ENCODE measurements at places on chromosomes 4 and X.

DNA sequence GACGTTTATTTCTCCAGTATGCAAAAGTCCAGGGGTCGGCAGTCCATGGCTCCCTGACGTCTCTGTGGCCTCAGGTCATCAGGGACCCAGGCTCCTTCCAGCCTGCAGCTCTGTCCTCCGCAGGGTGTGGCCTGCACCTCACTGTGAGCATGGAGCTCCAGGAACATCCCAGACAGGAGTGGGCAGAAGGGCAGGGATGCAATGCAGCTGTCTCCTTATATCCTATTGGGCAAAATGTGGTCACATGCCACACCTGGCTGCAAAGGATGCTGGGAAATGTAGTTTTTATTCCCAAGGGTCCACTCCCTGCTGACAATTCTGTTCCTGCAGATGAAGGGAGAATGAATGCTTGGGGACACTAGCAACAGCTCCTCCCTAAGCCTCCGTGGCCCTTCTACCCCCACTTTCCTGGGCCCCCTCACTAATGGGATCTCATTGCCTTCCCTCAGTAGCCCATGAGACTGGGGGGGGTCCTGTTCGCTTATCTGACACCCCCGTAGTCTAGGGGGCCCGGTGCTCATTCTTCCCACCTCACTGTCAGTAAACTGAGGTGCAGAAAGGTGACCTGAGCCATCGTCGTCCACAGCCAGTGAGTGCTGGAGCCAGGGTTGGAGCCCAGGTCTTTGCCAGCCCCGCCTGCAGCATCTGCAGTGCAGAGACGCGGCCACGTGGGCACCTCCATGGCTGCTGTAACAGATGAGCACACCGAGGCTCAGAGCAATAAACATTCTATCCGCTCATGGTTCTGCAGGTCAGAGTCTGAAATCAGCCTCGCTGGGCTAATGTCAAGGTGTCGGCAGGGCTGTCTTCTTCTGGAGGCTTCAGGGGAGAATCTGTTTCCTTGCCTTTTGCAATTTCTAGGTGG is 5.9 kb upstream of the GRPEL1 start:
- no peak for DNase-seq

DNA sequence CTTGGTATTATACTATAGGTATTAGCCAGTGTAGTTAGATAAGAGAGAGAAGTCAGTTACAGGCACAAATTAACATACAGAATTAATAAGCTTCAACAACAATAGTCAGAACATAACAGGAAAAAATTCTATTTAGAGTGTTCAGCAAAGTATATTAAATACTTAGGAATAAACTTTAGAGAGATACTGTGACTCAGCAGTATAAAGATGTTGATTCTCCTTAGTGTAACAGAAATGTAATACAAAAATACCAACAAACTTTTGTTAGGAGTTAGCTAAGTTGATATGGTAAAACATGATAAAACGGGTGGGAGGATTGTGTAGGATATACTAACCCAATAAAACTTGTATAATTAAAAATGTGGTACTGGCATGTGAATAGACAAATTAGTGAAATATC is 154.3 kb downstream of the DIPK2B start:
- DNase-seq = no peak

DNA sequence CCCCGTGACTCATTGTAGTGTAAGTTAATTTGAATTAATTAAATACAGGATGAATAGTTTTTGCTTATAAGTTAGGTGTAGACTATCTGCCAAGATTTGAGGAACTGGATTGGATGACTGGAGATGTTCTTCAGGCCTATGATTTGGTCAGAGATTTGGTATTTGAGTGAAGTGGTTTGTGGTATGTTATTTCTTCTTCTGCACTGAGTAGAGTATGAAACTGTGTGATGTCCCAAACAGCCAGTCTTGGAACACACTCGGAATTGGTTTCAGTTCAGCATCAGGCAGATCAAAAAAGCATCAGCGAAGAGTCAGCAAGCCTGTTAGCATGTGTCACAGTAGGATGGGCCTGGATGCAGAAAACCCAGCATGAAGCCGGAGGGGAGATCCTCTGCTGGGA is 294.1 kb downstream of the ARHGAP10 start:
- no peak for DNase-seq

DNA sequence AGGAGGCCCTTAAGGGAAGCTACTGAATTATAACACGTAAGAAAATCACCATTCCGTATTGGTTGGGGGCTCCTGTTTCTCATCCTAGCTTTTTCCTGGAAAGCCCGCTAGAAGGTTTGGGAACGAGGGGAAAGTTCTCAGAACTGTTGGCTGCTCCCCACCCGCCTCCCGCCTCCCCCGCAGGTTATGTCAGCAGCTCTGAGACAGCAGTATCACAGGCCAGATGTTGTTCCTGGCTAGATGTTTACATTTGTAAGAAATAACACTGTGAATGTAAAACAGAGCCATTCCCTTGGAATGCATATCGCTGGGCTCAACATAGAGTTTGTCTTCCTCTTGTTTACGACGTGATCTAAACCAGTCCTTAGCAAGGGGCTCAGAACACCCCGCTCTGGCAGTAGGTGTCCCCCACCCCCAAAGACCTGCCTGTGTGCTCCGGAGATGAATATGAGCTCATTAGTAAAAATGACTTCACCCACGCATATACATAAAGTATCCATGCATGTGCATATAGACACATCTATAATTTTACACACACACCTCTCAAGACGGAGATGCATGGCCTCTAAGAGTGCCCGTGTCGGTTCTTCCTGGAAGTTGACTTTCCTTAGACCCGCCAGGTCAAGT is 6.9 kb upstream of the MSANTD1 start:
- DNase-seq = no peak

DNA sequence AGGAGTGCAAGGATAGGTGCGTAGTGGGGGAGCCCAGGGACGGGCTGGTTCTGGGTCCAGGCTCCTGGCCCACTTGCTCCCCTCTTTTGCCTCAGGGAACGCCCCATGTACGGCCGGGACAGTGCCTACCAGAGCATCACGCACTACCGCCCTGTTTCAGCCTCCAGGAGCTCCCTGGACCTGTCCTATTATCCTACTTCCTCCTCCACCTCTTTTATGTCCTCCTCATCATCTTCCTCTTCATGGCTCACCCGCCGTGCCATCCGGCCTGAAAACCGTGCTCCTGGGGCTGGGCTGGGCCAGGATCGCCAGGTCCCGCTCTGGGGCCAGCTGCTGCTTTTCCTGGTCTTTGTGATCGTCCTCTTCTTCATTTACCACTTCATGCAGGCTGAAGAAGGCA is 1.7 kb downstream of the EMD start:
- DNase-seq = no peak

DNA sequence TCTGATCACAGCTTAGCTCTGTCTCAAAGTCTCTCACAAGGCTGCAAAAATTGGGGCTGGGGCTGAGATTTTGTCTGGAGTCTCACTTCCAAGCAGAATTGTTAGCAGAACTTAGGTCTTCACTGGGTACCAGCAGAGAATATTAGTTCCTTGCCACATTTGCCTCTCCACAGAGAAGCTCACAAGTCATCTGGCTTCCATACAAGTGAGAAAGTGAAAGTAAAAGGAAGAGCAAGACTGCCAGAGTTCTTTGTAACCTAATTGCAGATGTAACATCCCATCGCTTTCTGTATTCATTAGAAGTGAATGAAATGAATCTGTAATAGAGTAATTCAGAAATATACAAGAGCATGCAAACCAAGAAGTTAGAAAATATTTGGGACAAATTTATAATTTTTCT is 624.1 kb upstream of the GNPDA2 start:
- no peak for DNase-seq

GRCh38 chrX:134338527-134338926 is 101.5 kb downstream of the CCDC160 start:
- DNase-seq = no peak

- no peak for DNase-seq
These were observed 963.1 kb downstream of the RPA4 start for GRCh38 chrX:97846718-97847237.

DNA sequence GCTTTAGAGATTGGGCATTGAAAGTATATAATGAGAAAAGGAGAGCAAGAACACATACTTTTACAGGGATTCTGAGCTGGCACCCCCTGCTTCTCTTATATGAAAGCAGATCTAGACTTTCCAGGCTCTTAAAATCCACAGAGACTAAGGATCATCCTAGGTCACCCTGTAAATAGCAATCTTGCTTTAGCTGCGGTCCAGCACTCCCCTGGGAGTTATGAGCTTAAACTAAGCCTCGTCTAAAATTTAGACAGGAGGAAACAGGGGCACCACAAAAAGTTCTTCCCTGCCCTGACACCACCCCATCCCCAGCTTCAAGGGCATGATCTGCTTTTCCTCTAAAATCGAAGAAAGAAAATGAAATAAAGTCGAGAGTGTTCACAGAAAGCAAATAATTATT is 143.3 kb upstream of the KCNIP4 start:
- no peak for DNase-seq

DNA sequence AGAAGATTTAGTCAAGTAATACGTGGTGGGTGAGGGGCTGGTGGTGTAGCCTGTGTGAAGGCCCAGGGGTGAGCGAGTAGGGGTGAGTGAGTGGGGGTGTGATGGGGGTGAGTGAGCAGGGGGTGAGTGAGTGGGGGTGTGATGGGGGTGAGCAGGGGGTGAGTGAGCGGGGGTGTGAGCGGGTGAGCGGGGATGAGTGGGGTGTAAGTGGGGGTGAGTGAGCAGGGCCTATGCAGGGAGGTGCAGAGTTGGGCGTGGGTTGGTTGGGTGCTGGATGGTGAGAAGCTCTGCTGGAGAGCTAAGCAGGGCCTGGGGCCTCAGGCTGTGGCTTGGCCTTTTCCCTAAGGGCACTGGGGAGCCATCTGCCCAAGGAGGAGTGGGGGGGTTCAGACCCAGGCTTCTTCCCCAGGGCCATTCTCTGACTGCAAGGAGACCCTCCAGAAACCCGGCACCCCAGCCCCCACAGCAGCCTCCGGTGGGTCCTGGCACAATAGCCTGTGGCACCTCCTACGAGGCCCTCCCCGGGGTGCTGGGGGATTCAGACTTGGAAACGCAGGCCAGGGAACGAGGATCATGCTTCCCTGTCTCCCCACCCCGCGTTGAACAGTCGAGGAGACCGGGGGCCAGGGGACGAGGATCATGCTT is 30.4 kb downstream of the SH3TC1 start:
- DNase-seq = no peak

DNA sequence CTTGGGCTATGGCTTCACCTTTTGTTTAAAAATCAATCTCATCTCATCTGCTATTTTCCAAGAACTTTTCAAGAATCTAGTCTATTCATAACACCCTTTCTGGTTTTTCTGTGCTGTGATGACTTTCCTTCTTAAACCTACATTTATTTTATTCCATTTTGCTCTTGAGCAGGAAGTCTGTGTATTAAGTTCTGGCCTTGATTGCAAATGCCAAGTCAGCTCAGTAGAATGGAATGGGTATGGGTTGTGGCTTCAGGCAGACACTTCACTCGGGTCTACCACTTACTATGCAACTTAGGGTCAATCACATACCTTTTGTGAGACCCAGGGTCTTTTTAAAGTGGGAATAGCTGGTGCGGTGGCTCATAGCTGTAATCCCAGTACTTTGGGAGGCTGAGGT is 522.3 kb downstream of the TRIML1 start:
- DNase-seq = no peak

GRCh38 chr4:78534286-78534955 is 17.1 kb upstream of the ANXA3 start:
- DNase-seq = no peak

GRCh38 chr4:98374643-98375042 is 113.5 kb downstream of the RAP1GDS1 start:
- DNase-seq = no peak

DNA sequence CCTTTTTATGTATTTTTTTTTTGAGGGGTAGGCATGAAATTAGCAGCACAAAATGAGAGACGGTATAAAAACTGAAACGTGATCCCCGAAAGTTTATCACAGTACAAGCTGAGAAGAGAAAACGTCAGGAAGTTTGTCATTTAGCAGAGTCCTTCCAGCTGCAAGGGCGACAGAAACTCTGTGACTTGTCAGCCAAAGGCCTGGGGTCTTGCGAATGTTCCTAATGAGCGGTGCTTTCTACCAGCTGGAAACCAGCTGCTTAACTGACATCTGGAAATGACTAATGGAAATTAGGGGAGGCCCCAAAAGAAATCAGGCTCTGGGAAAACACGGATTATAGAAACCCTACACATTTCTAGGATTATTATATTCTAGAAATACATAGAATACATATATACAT is 66.5 kb downstream of the CHRNA9 start:
- no peak for DNase-seq
